CD4-positive, alpha-beta T cell (primary cell): ENCODE measurements at places on chromosomes 1 and 21. TPM values are rescaled to one million over a fixed set of nuclear protein-coding genes. Genes with fewer than 3 reads are reported as not detected.

CCDC181 gene
- not detected for total RNA-seq

RNU1-2 gene
- total RNA-seq = 5,937 TPM

CFAP74 gene
- total RNA-seq = not detected

AKR7A3 gene
- 1.4 TPM for total RNA-seq

BRDT gene
- total RNA-seq = not detected

CSF3R gene
- 3.7 TPM for total RNA-seq

ZNF644 gene
- total RNA-seq = 101 TPM

OR2T33 gene
- 0.25 TPM for total RNA-seq

COL24A1 gene
- 0.25 TPM for total RNA-seq

- DNase-seq = peak; percentile 55
Observed at GRCh38 chr21:44583800-44584147, 3.4 kb upstream of the KRTAP10-5 start.

DNA sequence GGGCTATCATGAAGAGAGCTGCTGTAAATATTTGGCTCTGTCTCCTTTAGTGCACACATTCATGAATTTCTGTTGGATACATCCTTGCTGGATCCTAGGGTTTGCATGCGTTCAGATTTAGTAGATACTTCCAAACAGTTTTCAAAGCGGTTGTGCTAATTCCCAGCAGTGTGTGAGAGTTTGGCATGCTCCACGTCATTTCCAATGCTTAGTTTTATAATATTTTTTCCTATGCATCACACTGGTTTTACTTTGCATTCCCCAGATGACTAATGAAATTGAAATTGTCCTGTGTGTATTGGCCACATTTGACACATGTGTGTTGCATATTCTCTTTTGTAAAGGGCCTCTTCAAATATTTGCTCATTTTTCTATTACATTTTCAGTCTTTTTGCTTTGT lies 18.5 kb upstream of the AADACL3 start:
- DNase-seq = no peak

DNA sequence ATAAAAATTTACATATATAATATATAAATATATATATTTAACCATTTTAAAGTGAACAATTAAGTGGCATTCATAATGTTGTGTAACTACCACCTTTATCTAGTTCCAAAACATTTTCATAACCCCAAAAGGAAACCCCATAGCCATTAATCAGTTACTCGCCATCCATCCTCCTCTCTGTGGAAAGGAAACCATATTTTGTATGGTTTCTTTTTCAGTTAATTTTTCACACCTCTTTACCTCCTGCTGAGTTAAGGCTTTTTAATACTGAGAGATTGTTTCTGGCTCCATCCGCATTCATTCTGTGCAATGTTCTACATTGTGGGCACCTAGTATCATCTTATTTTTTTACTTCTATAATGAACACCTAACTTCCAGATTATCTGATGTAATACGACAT lies 512.1 kb downstream of the LMO4 start:
- DNase-seq = no peak

- no peak for DNase-seq
Observed at GRCh38 chr1:246113555-246114095, 393.5 kb downstream of the SMYD3 start.

DNA sequence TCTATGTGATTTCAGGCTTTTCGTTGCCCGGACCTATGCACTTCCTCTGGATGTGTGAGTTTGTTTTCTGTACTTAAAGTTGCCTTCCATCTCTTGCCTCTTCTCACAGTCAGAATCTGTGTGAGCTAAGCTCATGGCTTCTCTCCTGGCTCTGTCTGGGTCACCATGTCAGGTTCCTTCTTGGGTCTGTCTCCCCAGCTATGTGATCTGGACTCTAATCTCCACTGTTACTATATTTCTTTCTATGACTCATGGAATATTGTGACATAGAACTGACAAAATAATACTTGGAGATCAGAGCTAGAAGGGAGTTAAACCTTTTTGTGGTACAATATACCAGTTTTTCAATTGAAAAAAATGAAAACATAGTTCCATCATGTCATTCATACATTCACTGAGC lies 172.7 kb upstream of the FGGY start:
- DNase-seq = no peak

DNA sequence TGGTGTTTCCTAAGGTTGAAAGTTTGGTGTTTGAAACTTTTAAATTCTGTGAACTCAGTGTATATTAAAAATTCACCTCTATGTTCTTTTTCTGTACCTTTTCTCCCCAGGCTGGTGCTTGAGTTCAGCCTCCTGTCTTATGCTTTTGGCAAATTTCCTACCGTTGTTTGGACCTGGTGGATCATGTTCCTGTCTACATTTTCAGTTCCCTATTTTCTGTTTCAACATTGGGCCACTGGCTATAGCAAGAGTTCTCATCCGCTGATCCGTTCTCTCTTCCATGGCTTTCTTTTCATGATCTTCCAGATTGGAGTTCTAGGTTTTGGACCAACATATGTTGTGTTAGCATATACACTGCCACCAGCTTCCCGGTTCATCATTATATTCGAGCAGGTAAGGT lies 24.9 kb upstream of the AXDND1 start:
- no peak for DNase-seq

DNA sequence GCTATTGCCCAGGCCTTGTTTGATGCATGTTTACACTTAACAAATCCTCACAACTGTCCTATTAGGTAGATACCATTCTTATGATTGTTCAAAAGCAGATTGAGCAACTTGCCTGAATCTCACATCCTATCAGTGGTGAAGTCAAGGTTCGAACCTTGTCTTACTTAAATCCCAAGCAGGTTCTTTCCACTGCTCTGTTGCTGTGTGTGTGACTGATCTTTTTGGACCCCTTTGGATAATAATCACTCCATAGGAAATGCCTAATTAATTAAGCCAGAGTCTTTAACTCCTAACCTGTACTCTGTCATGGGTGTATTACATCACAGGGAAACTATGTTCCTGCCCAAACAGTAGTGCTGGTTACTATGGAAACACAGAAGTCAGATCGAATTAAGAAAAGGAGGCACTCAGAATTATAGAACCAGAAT lies 84.2 kb downstream of the SPATA46 start:
- no peak for DNase-seq

GRCh38 chr1:119713039-119713748 lies 1.5 kb downstream of the PHGDH start:
- no peak for DNase-seq

DNA sequence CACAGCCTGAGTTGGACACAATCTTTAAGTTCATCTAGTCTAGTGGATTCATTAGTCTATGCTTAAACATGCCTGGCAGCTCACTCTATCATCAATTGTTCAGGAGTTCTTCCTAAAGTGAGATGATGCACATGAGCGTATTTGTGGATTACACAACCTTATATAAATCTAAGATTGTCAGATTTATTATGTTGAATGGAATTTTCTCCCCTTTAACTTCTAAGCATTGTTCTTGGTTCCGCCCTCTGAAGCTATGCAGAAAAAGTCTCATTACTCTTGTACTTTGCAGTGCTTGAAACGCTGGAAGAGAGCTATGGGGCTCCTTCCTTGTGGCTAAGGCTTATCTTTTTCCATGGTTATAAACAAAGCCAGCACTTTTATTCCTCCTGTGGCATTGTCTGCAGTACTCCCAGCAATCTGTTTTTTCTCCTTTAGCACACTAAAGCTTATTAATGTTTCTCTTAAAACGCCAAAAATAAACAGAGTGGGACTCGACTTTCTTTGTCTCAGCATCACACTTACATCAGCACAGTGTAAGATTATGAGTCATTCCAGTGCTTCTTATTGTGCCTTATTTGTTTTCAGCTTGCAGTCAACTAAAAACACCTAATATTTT lies 316.8 kb upstream of the CAMK1G start:
- DNase-seq = no peak

DNA sequence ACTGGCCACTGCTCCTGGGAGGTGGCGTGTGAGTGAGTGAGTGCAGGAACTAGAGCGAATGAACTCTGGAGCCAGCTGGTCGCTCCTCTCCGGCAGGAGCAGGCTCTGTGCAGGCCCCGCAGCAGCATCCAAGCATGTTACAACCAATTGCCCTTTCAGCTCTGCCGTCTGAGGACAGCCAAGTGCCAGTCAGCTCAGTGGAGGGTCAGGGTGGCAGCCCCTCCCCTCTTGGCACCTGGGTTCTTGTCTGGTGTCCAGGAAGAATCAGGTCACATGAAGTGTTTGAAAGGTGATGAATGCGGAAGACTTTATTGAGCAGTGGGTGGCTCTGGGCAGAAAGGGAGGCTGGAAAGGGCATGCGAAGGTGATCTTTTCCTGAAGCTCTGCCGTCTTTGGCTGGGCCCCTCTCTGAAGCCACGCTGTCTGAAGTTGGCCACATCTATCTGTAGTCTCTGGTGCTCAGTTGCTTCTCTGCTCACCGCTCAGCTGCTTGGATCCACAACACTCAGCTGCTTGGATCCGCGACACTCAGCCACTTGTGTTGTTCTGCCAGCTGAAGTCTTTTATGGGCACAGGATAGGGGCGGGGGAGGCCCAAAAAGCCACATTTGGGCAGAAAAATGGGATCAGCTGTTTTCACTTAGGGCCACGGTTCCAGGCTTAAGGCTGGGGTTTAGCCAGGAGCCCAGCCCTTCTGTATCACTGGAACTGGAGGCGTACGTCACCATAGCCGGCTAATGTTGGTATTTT lies 139.8 kb downstream of the ADSS2 start:
- no peak for DNase-seq

DNA sequence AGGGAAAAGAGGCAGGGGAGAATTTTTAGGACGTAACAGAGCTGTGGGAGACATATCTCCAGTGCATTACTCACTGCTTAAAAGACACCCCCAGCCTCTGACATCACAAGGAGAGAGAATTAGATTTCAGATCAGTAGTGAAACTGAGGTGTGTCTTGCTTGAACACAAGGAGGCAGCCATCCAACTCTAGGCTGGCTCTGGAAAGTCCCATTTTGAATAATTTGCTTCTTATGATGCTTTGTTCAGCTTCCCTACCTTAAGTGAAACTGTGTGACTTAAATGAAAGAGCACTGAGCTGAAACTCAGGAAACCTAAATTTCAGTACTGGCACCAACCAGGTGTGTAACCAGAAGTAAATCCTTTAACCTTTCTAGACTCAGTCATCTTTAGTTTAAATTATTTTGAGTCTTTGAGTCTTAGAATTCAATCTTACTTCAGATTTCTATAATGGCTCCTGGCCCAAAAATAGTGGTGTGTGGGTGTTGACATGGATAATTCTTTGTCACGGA lies 251.6 kb upstream of the SGIP1 start:
- DNase-seq = peak; percentile 86

- no peak for DNase-seq
Observed at GRCh38 chr1:168970926-168971659, 135.4 kb upstream of the ATP1B1 start.

DNA sequence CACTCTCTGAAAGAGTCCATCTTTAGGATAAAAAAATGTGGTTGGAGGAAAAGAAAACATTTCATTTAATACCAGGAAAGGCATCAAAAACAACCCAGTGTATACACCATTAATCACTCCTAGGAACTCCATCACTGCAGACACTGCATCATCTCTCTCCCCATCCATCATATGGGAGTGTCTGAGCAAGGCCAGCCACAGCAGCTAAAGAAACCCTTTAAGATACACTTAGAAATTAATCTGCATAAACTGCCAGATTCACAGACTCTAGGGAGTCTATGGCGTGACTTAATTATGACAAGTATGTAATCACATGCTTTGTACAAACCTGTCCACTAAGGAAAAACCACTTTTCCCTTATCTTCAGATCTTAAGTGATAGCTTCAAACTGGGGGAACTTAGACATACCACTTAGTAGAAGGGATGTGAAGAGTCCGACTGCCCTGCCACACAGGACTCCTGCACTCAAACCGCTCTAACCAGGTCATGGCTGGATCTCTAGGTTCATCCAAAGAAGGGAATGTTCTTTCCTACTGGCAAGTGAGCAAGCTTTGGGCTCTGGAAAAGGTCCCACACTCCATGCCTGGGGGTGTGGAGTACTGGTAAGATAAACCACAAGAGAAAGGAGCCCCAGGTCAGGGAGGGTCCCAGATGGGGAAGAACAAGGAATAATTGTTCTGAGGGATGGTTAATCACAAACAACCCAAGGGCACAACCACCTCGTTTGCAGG lies 61.0 kb upstream of the C8B start:
- no peak for DNase-seq

DNA sequence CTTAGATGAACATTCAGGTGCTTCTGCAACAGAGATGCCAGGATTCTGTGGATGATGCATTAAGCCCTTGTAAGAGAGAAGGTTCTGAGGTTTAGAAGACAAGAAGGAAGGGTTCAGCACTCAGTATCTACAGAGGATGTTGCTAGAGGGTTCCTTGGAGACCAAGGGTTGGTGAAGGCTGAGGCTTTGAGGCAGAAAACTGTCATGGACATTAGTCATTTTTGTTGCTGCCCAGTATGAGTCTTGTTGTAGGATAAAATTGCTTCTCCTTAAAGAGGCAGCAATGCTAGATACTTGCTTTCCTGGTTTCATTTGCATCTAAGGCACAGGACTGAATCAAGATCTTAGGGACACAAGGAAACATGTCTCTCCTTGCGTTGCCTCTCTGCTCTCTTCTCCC lies 319.4 kb upstream of the NFIA start:
- DNase-seq = no peak

DNA sequence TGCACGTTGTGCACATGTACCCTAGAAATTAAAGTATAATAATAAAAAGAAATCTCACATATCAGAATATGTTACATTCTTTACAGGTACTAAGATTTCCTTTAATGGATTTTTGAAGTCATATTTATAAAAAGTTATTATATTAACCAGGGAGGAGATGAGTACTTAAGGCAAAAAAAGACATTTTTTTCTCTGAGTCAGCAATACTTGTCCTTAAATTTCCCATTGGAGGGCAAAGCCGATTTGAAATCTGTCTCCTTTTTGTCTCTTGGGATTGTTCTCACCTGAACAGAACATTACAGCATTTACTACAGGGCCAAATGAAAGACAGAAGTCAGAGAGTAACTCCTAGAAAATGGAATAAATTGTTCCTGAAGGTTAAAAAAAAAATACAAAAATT lies 26.3 kb upstream of the SLC16A1 start:
- DNase-seq = no peak

DNA sequence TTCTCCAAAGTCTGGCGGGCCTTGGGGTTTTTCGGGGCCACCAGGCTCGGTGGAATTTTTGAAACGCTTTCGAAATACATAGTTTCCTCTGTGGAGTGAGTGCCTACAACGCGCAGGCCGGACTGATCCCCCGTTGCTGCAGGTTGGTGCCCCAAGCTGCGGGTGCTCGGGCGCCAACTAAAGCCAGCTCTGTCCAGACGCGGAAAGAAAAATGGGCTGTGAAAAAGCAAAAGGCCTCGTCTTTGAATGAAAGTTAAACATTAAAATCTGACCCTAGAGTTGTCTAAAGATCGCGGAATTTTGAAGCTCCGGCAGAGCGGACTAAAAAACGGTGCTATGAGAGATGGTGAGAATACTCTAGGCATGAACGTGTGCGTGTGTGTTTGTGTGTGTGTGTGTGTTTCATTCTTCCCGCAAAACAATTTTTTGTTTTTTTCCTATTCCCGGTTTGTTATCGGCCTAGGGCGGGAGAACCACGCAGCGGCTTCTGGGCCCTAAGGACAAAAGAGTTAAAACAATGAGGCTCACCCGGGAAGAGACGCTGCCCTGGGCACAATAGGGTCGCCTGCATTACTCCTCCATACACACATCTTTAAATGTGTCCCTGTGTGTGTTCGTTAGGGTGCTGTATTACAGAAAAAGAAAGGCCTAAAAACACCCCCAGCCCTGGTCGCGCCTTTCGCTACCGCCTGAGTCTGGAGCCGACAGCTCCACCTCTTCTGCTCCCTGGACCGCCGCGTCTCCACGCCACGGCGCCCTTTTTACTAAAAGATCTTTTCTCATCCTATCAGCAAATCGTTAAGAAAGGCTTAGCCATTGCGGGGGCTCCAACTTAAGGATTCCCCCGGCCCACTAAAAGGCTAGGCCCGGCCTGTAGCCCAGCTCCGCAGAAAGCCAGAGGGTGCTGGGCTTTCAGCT lies 3.2 kb downstream of the TBX15 start:
- DNase-seq = no peak

- no peak for DNase-seq
Observed at GRCh38 chr1:78388275-78388674, 102.5 kb upstream of the PTGFR start.
